ENCODE measurements at places on chromosomes 6 and 20.

DNA sequence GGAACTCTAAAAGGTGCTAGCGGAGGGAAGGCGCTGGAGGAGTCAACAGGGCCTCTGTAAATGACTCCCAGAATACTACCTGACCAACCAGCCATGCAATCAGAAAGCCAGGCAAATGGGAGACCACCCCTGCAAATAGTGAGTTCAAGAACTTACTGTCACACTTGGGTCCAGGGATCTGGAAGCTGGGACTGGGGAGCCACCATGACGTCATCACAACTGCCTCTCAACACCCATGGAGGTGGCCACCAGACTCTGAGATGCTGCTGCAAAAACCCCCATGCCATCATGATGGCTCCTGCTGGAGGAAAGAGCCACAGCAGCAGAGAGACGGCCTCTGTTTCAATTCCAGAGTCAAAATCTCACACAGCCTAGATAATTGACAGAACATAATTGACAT lies 8.5 kb upstream of the PDYN start:
- no peak for DNase-seq

GRCh38 chr6:146336191-146336590 lies 207.4 kb upstream of the RAB32 start:
- DNase-seq: no peak

GRCh38 chr20:48374991-48375595 lies 452.7 kb downstream of the PREX1 start:
- no peak for DNase-seq

DNA sequence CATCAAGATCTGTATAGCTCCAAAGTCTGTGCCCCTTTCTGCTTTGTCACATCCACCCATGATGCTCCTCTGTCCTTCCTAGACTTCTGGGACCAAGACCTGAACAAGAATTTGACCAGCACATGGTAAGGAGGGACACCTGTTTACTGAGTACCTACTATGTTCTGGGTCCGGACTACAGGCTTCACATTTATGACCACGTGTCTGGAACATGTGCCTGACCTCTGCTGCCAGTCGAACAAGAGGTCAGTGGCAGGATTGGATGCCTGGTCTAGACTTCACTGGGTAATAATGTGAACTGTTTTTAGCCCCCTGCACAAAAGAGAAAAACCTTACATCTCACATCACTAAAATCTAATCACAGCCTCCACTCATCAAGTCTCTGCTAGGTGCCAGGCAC lies 7.3 kb upstream of the PDYN start:
- DNase-seq: no peak

DNA sequence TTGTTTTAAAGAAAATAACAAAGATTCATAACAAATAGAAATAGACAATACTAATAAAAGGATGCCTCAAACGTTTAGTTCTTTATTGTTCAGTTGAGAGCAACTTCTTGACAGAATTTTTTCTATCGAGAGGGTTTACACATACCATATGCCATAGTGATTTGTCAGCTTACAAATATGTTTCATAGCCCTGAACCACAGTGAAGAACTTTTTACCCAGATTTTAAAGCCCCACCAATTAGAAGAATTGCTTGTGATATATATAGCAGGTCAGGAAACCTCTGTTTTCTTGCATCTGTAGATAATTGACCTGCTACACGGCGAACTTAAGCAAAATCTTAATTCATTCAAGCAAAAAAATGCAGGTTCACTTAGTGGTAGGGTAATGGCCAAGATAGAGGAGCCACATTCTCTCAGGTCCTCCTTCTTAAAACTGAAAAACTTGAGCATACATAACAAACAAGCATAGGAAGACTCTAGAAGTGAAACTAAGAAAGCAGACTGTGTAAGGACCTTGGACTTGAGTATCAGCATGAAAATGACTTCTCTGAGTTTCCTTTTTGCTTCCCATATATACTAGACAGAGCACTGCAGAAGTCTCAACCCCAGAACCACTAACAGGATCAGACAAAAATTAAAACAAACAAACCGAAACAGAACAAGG lies 39.5 kb downstream of the CRISP1 start:
- DNase-seq: no peak

DNA sequence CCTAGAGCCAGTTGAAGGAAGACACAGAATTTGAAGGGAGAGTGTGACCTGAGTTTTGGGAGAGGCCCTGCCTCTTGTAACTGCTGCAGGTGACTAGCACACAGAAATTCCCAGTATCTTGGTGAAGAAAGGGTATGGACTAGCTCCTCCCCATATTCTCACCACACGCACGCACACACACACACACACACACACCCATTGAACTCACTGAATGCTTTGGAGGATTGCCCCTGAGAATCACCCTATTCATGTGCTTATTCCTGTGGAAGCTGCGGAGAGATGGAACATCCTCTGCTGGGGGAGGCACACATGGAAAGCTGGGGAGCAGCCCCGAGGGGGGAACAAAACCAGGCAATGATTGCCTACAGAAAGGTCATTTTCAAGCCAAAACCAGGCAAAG lies 6.2 kb upstream of the LMBRD1 start:
- DNase-seq: no peak

GRCh38 chr6:70834520-70834919 lies 122.3 kb downstream of the B3GAT2 start:
- DNase-seq: no peak

Measured in stimulated activated CD8-positive, alpha-beta memory T cell treated with anti-CD3 and anti-CD28 coated beads, Interleukin-7, amount 100 ng/mL, for 4 hours (primary cell).